ENCODE measurements at places on chromosomes 2 and 18. TPM values are rescaled to one million over a fixed set of nuclear protein-coding genes. Genes with fewer than 3 reads are reported as not detected.

CYRIA gene
- polyA plus RNA-seq: 4.0 TPM

SAG gene
- not detected for polyA plus RNA-seq

CIB4 gene
- 3.9 TPM for polyA plus RNA-seq

AFF3 gene
- 5.9 TPM for polyA plus RNA-seq

HAAO gene
- polyA plus RNA-seq: 6.2 TPM

IL1RL2 gene
- polyA plus RNA-seq: 0.24 TPM

TUBA3D gene
- polyA plus RNA-seq: 0.30 TPM

MPP4 gene
- polyA plus RNA-seq: not detected

TOGARAM2 gene
- 0.33 TPM for polyA plus RNA-seq

TNFRSF11A gene
- polyA plus RNA-seq: 1.8 TPM

ASPRV1 gene
- 4.5 TPM for polyA plus RNA-seq

SMYD5 gene
- 21.6 TPM for polyA plus RNA-seq

ERBB4 gene
- 0.08 TPM for polyA plus RNA-seq

ATL2 gene
- polyA plus RNA-seq: 53.6 TPM

MLPH gene
- 23.3 TPM for polyA plus RNA-seq

FLACC1 gene
- polyA plus RNA-seq: 0.78 TPM

RAB6D gene
- not detected for polyA plus RNA-seq

SNORC gene
- polyA plus RNA-seq: 0.93 TPM

ZBTB7C gene
- polyA plus RNA-seq: 6.5 TPM

NR4A2 gene
- 8.0 TPM for polyA plus RNA-seq

DSG1 gene
- polyA plus RNA-seq: not detected

IMP4 gene
- 51.4 TPM for polyA plus RNA-seq

CRACDL gene
- 1.7 TPM for polyA plus RNA-seq

STRADB gene
- 33.3 TPM for polyA plus RNA-seq

C1QL2 gene
- polyA plus RNA-seq: not detected

IL1F10 gene
- polyA plus RNA-seq: not detected

MYOM1 gene
- polyA plus RNA-seq: 21.0 TPM

SERPINB10 gene
- polyA plus RNA-seq: not detected

GLI2 gene
- polyA plus RNA-seq: 18.5 TPM

LAMA3 gene
- 2.9 TPM for polyA plus RNA-seq

KYNU gene
- 0.40 TPM for polyA plus RNA-seq

CYP1B1 gene
- polyA plus RNA-seq: 24.5 TPM

CNDP1 gene
- 0.02 TPM for polyA plus RNA-seq

TUBA3E gene
- polyA plus RNA-seq: 0.15 TPM

RESP18 gene
- polyA plus RNA-seq: not detected

ASIC4 gene
- polyA plus RNA-seq: 0.05 TPM

AOX1 gene
- polyA plus RNA-seq: 105 TPM

CUL3 gene
- polyA plus RNA-seq: 66.3 TPM

HSBP1L1 gene
- 11.4 TPM for polyA plus RNA-seq

RGPD4 gene
- not detected for polyA plus RNA-seq

IL1R1 gene
- 36.3 TPM for polyA plus RNA-seq

OSBPL6 gene
- polyA plus RNA-seq: 7.4 TPM

PIEZO2 gene
- polyA plus RNA-seq: 7.8 TPM

MTIF2 gene
- polyA plus RNA-seq: 16.4 TPM

ATOH8 gene
- polyA plus RNA-seq: 9.4 TPM

STPG4 gene
- 0.17 TPM for polyA plus RNA-seq

UNC50 gene
- polyA plus RNA-seq: 41.8 TPM

ALPI gene
- polyA plus RNA-seq: not detected

LRRC30 gene
- not detected for polyA plus RNA-seq

WDR54 gene
- polyA plus RNA-seq: 8.6 TPM
